Omental fat pad (tissue), 4 donors: ENCODE measurements at places on chromosomes 11 and 22.

GRCh38 chr11:8459711-8460399 is 134.2 kb downstream of the STK33 start:
- no peak for DNase-seq

GRCh38 chr22:46769191-46769675 is 6.8 kb downstream of the TBC1D22A start:
- DNase-seq: no peak

- DNase-seq: no peak
These were observed 70.8 kb downstream of the KCNQ1 start for GRCh38 chr11:2515401-2516275.

DNA sequence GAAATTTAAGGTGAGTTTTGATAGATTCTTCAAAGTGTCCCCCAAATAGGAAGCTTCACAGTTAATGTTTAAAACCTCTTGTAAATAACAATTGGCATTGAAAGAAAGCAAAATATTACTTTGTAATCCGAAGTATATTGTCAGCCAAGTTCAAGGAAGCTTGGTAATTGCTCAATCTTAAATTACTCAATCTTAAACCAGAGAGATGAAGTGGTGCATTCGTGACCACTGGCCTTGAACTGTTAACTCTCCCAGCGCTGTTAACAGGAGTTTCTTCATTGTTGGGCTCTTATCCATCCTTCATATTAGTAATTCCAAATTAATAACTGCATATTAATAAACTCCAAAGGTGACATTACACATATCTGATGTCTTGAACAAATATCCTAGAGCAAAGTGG is 20.6 kb upstream of the FDX1 start:
- no peak for DNase-seq

GRCh38 chr11:121422675-121423074 is 29.4 kb upstream of the SORL1 start:
- DNase-seq: no peak

DNA sequence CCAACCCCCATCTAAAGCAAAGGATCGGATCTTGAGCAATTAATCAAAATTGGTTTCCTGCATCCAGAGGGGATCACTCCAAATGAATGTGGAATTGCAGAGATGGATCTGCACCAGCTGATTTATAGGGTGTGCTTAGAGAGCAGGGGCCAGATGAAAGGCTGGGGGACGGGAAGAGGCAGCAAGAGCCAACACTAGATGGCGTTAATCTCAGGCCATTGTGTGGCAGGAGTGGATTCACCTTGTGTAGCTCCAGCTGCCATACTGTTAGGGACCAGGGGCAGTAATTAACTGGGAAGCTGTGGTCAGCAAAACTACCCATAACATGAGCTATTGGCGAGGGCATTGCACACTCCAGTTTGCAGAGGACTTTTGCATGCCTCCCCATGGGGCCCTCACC is 35.6 kb downstream of the SERPINH1 start:
- no peak for DNase-seq

GRCh38 chr22:36445158-36445668 is 36.2 kb downstream of the TXN2 start:
- no peak for DNase-seq

DNA sequence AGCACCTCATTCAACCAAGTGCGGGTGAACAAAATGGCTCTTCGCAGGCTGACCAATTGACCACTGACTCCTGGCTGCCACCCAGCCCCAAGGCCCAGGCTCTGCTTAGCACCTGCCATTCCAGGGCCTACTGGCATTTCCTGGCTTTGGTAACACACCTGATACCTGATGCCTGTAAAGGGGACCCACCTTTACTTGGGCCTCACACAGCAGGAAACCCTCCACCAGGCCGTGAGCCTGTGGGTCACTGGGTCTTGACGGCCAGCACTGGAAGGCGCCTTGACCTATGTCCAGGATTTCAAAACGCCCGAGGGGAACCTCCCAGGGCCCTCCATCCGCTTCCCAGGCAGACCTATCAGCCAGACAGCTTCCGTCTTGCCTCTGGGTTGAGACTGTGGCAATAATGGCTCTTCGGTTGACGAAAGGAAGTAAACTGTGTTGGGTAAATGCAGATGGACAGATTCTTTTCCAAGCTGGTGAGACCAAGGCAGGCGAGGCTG is 16.8 kb upstream of the TMEM184B start:
- DNase-seq: no peak

- DNase-seq: no peak
These were observed 450 bp downstream of the CBX6 start for GRCh38 chr22:38871360-38872171.

GRCh38 chr11:74154620-74155281 is 16.1 kb downstream of the C2CD3 start:
- DNase-seq: no peak

DNA sequence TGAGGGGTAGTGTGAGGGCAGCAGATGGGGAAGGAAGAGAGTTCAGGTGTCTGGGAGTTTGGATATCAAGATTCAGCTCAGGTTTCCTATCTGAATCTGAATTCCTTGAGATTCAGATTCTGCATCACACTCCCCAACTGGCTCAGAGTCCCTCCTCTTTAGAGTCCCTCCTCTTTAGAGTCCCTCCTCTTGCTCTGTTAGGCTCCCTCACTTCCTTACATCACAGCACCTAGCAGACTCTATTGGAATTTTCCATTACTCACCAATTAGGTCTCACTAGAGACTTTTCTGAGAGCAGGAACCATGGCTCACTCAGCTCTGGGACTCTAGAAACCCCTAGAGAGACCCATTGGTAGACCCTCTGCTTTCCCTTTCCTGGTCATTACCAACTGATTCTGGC is 303.4 kb upstream of the SYN3 start:
- DNase-seq: no peak

GRCh38 chr11:2982214-2982613 is 9.9 kb downstream of the NAP1L4 start:
- no peak for DNase-seq
